NCI-H1417 treated with DMSO at 0.1 percent for 48 hours (cell line): ENCODE measurements at places on chromosomes 3 and 15.

DNA sequence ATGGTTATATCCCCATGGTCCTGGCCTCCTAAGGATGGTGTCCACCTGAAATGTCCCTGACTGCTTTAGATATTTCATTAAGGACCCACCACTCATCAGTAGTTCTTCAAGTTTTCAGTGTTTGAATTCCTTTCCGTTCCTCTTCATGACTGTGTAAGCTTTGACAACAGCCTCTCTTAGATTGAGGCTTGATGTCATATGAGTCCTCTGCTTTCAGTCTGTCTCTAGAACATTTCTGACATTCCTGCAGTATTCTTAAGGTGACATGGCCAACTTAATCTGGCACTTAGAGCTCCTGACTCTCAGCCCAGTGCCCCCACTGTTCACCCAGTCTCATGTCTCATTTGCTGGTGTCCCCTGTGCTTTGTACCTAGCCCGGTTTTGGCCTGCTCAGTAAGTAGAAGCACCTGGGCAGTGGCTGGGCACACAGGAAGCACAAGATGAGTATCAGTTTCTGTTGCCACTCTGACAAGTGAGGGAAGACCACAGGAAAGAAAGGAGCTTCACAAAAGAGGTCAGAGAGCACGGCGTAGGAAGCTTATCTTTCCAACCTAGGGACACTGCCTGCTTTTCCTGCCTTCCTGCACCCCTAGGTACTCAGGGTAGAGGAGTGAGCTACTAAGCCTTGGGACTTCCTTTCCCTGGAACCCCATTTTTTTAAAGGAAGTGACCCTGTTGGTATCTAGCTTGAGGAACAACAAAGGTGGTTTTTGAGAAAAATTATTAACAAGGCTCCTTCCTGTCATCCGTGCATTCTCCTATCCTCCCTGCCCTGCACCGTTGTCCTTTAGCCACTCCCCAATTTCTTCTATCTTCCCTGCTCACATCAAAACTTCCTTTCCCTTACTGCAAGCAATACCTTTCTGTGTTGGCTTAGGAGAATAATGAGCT is 103.1 kb downstream of the KLHL25 start:
- DNase-seq: no peak

DNA sequence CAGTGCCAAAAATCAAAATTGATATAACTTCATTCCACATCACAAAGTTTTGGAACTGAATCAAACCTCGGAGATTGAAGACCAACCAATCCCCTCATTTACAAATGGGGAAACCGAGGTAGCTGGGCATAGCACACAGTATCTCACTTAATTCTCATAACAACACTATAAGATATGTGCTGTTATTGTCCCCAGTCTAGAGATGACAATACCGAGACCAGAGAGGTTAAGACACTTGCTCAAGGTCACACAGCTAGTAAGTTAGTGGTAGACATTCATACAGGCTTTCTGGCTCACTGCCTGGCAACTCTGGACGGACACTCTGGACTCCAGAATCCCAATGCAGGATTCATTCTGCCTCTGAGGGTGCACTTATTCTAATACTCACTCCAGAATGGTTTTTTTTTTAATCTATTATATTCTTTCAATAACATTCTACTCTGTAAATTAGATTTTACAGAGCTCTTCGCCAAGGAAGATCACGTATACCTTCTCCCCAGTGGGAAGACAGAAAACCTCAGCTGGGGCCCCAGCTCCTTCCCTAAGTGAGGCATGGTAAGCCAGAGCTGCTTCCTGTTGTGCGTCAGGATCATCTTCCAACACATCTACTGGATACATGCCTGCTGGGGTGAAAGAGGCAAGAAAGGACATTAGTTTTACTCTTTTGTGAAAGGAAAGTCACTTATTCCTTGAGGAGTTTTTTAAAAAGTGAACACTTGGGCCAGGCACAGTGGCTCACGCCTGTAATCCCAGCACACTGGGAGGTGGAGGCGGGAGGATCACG is 128.4 kb upstream of the IGF1R start:
- DNase-seq: no peak

- no peak for DNase-seq
Measured at GRCh38 chr3:125683067-125683829, 88.0 kb upstream of the OSBPL11 start.

GRCh38 chr3:71118436-71118835 is 465.1 kb downstream of the FOXP1 start:
- no peak for DNase-seq

DNA sequence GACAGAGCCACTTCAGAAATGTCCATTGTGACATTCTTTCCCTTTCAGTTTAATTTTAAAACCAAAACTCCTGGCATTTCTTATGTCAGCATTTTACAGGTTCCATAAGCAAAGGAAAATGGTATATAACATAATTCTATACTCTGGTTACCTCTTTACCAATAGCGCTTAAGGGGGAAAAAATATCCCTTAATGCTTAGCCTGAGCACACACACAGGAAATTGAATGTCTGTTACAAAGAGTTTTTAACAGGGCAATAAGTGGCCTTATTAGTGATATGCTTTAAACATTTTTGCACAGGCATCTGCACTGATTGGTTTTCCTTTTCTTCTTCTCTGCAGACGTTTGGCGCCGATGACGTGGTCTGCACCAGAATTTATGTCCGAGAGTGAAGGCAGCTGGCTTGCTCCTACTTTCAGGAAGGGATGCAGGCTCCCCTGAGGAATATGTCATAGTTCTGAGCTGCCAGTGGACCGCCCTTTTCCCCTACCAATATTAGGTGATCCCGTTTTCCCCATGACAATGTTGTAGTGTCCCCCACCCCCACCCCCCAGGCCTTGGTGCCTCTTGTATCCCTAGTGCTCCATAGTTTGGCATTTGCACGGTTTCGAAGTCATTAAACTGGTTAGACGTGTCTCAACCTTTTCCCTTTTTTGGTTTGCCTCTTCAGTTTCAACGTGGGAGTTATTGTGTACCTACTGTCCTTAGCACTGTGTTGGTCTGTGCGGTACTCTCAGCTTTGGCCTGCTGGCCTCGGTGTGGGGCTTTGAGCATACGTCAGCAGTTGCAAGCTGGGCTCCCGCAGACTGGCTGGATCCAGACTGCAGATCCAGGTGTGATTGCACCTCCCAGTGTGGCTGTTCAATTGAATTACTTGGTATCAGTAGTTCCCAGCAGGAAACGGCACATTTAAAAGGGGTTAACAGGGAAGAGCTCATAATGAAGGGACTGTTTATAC is 7.7 kb downstream of the CRABP1 start:
- DNase-seq: no peak
